Renal cortical epithelial cell (primary cell): ENCODE measurements at places on chromosomes 12 and 14.
A peak's percentile ranks its signal among the peaks of the same experiment; 100 is the strongest.

DNA sequence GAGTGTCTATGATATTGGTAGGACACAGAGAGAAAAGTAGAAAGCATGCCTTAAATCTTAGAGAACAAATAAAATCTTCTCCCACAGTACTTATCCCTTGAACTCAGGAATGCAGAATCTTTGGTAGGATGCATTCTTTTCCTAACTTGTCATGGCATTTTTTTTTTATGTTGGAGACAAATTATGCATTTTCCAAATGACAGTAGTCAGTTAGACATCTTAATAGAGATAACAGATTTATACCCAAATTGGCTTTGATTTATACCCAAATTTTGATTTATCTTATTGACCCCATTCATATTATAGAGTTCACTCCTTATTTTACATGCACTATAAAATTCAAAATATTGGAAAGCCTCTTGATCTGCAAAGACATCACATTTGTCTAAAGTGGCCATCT lies 132.9 kb downstream of the CNTN1 start:
- no peak for DNase-seq

DNA sequence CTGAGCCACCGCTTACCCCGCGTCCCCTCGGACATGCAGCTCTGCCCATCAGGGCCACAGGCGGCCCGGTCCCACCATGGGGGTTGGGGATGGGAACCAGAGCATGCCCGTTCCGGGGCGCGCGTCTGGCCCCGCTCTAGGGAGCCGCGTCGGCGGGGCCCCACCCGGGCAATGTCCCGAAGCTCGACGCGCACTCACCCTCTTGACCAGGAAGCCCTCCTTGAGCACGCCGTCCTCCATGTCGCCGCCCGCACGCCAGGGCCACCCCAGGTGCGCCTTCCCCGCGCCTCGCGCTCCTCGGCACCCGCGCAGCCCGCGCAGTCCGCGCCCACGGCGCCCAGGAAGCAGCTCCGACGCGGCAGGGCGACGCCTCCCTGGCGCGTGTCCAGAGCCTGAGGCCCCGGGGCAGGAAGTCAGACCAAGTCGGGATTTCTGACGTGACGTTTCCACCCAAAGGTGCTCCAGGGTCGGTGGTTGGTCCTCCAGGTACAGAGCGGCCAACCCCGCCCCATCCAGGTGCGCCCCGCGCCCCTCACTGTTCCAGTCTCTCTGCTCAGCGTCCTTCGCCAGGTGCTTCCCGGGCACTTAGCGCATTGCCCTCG lies at the start of gene PLEK2:
Gene PLEK2, minus strand, starts transcription at position 346 of the 602 bp plus-strand sequence. Its CDS starts 106 bp downstream, at position 240.
- DNase-seq = peak; percentile 38

DNA sequence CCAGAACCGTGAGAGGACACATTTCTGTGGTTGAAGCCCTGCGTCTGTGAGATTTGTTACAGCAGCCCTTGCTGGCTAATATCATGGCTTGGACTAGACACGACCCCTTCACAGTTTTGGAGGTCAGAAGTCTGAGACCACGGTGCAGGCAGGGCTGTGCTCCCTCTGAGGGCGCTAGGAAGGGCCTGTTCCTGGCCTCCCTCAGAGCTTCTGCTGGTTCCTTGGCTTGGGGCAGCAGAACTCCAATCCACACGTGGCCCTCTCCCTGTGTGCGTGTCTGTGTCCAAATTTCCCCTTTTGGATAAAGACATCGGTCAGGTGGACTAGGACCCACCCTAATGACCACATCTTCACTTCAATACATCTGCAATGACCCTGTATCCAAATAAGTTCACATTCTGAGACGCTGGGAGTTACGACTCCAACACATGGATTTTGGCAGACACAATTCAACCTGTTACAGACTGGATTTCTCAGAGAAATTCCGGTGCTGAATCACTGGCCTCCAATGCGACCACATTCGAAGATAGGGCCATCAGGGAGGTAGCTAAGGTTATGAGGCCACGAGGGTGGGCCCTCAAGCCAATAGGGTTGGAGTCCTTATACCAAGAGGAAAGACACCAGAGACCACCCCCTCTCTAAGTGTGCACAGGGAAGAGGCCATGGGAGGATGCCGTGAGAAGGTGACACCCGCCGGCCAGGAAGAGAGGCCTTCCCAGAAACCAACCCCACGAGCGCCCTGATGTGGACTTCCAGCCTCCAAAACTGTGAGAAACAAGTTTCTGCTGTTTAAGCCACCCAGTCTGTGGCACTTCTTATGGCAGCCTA lies 43.6 kb upstream of the PPP2R5C start:
- DNase-seq = no peak

GRCh38 chr14:66782853-66783252 lies 274.9 kb downstream of the GPHN start:
- no peak for DNase-seq

GRCh38 chr12:104551313-104551931 lies 94.7 kb downstream of the CHST11 start:
- no peak for DNase-seq

GRCh38 chr12:88445705-88446394 lies 134.4 kb downstream of the KITLG start:
- DNase-seq = no peak

DNA sequence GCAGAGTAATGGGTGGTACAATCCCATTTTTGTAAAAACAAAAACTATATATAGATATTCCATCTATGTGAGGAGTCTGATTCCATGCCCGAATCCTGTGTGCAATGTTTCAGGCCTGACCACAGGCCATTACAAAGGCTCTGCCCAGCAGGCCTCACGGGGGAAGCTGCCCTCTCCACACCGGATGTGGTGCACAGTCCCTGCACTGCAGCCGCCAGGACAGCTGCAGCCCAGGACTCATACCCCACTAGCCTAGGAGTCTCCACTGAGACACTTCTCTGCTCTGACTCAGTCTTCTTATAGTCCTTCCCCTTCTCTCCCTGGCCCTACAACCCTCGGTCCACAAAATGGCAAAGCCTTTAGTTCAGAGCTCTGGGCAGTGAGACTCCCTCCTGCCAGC lies 190.4 kb downstream of the PPM1H start:
- no peak for DNase-seq

DNA sequence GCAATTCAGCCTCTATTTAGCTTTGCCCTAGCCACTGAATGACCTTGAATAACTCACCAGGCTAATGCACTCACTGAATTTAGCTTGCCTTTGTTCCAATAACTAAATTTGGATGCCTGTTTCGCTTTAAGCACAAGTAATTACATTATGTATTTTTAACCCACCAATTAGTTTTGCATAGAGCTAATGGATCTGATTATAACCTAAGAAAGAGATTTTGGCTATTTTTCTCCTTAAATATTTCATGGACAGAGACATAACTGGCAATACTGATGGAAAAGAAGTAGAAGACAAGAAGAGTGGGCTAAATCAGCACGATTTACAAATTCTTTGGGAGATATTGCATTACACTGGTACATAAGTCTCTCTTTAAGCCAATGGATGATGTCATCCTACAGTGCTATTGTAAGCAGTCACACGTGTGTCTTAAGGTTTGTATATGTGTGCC lies 85.7 kb downstream of the AKAP6 start:
- DNase-seq = no peak

DNA sequence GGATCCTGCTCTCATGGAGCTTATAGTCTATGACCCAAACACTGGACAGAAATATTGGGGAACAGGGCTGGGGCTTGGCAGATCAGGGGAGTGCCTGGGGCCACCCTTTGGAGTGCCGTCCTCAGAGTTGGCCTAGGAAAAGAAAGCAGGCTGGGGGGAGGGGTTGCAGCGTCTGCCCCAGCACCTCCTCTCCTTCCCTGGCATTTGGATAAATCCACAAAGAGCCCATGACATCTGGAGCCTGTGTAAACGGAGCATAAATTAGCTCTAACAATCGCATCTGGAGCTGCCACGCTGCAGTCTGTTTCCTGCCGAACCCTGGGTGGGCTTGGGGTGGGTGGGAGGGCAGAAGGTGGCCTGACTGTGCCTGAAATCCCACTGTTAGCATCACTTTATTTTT lies 63.8 kb downstream of the MVK start:
- no peak for DNase-seq

DNA sequence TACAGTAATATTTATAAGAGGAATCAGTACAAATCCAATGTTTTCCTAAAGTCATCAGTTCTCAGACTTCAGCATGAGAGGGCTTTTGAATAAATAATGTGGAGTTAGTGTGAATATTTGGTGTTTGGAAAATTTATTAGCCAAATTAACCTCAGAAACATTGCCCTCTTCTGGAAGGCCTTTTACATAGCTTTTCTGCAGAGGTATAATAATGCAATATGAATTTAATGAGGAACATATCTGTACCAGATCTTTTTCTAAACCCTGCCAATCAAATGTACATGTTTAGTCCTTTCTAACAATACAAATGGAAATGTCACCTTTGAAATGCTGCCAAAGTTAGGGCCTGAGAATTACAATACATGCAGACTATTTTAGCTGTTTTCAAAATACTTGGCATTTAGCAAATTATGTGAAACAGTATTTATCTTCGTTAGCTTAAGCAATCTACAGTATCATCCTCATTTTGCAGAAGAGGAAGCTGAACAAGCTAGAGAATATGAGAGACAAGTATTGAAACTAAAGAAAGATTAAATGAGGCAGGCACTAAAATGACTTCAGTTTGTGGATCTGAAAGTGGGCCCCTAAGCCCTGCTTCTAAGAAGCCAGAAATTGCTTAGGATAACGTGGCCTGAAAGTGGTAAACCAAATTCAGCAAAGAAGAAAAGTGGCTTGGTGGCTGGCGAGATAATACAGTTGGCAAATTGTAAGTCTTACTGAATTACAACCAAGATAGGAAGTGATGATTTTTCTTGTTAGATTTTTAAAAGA lies 60.4 kb upstream of the MANSC4 start:
- DNase-seq = no peak

DNA sequence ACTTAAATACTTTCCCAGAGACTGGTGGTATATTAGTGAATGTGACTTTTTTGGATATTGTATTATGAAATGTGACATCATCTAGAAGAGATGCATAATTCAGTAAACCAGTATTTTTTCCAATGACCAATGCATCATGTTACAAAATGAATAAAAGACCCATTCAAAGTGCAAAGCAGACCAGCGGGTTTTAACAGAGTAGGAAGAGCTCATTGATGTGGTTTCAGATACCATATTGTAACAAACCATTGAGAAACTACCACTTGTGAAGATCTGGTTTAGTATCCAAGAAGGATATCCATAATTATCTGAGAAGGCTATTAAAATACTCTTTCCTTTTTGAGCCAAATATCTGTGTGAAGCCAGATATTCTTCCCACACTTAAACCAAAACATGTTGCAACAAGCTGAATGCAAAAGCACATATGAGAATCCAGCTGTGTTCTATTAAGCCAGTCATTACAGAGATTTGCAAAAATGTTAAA lies 47.7 kb downstream of the MVK start:
- DNase-seq = no peak

DNA sequence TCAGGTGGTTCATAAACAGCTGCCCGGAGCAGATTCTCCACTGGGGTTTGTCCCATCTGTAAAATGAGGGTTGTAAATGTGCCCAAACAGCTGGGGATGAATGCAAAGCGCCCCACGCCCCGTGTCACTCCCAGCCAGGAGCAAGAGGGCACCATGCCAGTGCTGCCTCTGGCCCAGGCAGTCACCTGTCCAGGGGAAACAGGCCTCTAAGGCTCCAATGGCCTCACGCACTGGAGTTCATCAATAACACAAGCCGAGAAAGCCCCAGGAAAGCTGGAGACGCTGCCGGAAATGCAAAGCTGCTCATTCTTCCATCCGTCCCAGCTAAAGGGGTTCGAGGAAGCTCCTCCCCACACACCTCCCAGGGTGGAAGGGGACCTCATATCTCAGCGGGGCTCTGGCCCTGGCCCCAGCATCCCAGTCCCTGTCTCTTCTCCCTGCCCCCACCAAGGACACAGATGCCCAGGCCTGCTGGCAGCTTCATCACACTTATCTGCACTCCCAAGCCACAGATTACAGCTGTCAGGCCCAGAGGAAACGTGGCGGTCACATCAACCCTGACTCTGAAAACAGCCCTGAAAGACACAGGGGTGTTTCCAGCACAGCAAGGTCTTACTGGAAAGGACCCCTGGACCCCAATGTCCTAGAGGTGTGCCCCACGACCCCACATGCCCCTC lies 21.5 kb downstream of the SCARB1 start:
- DNase-seq = no peak

- DNase-seq = peak; percentile 64
Observed at GRCh38 chr14:52913271-52913670, 37.6 kb downstream of the FERMT2 start.

DNA sequence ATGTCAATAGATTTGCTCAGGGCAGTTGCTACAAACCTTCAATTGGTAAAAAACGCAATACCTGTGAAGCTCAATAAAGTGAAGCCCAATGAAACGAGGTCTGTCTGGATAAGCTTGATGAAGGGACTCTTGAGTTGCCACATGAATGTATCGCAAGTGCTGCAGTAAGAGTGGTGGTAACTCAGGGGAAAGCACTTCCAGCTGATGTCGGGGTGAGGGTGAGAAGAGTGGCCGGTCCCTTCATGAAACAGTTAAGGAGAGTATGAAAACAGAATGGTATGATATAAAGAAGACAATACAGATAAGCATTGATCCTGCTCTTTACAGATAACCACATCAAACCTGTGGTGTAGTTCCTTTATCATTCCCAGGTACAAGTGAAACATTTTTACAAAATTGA lies 83.4 kb upstream of the EVL start:
- no peak for DNase-seq

- peak; percentile 50 for DNase-seq
Observed at GRCh38 chr14:91138511-91139359, 24.9 kb downstream of the DGLUCY start.

- DNase-seq = peak; percentile 47
Observed at GRCh38 chr12:12800406-12801180, 12.6 kb upstream of the DDX47 start.

- no peak for DNase-seq
Observed at GRCh38 chr14:55562135-55562534, 17.9 kb upstream of the KTN1 start.

GRCh38 chr12:19439059-19440018 lies at the start of gene AEBP2:
AEBP2 (plus strand) TSS chr12:19439492; CDS start chr12:19439700, 208 bp downstream.
- DNase-seq = peak; percentile 80

DNA sequence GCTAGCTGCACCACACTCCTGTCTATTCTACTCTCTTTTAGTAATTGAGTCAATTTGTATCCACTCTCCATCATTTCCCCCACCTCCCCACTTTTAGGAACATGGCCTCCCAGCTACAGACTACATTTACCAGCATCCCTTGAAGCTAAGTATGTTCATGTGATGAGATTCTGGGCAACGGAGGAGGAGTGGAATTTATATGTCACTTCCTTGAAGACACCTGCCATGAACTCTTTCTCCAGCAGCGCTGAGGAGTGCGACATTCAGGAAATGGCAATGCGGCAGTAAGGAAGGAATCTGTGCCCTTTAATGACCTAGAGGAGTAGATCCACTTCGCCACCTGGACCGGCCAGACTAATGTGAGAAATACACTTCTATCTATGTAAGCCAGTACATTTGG lies 243.7 kb upstream of the DIO2 start:
- DNase-seq = peak; percentile 14

DNA sequence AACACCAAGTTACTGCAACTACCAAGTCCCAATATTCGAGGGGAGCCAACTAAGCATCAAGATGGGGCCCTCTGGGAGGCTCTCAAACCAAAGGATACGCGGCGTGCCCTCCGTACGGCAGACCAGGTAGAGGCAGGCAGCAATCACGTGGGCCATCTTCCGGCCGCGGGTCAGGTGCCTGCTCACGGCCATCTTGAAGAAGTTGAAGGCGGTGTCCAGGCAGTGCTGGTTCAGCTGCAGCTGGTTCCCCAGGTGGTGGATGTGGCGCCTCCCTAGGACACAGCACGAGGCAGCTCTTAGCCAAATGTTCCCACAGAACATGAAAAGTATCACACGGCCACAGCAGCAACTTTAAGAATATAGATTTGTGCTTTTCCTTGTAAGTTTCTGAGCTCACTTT lies 24.3 kb downstream of the BTBD6 start:
- no peak for DNase-seq

GRCh38 chr12:48388460-48388859 lies 37.7 kb upstream of the ZNF641 start:
- no peak for DNase-seq
